ENCODE measurements at places on chromosomes 4 and X.
A peak's percentile ranks its signal among the peaks of the same experiment; 100 is the strongest.

DNA sequence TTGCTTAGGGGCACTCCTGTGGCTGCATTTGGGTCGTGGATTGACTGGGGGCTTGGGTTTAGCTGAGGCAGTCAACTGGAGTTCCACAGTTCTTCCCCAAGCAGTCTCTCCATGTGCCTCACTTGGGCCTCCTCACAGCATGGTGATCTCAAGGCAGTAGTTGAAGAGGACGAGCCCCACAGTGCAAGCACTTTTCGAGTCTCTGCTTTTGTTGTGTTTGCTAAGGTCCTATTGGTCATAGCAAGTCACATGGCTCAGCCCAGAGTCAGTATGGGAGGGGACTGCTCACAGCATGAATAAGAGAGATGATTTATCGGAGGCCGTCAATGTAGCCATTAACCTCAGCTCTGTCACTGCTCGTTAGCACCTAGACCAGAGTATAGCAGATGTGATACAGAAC is 29.7 kb downstream of the BMX start:
- DNase-seq = no peak

GRCh38 chr4:87120411-87121162 is 99.8 kb downstream of the KLHL8 start:
- DNase-seq = no peak

- peak; percentile 42 for DNase-seq
Measured at GRCh38 chr4:153154007-153154975, 50.0 kb upstream of the TRIM2 start.

- no peak for DNase-seq
Measured at GRCh38 chrX:148542481-148543255, 42.3 kb downstream of the AFF2 start.

DNA sequence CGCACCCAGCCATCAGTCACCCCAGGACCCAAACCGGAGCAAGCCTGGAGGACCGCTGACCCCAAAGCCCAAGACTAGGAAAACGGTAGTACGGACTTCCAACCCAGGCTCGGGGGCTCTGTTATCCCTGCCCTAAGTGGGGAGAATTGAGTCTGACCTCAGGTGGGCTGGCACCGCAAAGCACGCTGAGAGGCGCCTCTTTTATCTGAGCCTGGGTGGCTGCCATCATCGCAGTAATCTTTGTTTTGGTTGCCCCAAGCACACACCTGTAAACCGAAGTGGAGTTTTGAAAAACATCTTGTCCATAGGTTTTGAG is 894 bp upstream of the SH3RF1 start:
- DNase-seq = peak; percentile 8
